ENCODE measurements at places on chromosomes 5 and 9. TPM values are rescaled to one million over a fixed set of nuclear protein-coding genes. Genes with fewer than 3 reads are reported as not detected.

- DNase-seq, result no peak
These were observed 68.1 kb downstream of the MAMDC2 start for GRCh38 chr9:70111641-70112236.

DNA sequence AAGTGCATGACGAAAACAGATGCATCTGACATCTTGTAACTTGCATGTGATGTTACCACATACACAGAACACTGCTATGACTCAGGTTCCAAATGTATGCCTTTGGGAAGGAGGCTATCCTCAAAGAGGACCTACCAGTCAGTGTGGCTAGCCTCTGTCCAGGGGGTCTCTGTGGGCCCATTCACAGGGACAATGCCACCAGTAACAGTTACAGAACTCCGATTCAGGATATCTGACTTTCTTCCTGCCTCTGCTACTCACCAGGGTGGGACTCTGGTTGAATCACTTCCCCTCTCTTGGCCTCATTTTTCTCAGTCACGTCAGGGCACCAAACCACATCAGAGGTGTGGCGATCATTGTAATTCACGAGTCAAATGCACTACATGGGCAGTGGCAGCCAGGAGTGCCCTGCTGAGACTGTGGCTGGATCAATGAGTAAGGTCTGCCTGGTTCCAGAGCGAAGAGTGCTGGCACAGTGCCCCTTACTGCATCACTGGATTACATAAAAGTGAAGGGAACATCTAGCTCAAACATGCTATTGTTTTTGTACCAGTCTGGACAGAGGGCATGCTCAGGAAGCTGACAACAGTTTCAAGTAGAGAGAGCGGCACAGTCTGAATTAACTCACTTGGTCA lies 13.2 kb downstream of the ATOX1 start:
- peak; percentile 62 for DNase-seq

- DNase-seq, result no peak
These were observed 182.5 kb downstream of the MED10 start for GRCh38 chr5:6195711-6196358.

DNA sequence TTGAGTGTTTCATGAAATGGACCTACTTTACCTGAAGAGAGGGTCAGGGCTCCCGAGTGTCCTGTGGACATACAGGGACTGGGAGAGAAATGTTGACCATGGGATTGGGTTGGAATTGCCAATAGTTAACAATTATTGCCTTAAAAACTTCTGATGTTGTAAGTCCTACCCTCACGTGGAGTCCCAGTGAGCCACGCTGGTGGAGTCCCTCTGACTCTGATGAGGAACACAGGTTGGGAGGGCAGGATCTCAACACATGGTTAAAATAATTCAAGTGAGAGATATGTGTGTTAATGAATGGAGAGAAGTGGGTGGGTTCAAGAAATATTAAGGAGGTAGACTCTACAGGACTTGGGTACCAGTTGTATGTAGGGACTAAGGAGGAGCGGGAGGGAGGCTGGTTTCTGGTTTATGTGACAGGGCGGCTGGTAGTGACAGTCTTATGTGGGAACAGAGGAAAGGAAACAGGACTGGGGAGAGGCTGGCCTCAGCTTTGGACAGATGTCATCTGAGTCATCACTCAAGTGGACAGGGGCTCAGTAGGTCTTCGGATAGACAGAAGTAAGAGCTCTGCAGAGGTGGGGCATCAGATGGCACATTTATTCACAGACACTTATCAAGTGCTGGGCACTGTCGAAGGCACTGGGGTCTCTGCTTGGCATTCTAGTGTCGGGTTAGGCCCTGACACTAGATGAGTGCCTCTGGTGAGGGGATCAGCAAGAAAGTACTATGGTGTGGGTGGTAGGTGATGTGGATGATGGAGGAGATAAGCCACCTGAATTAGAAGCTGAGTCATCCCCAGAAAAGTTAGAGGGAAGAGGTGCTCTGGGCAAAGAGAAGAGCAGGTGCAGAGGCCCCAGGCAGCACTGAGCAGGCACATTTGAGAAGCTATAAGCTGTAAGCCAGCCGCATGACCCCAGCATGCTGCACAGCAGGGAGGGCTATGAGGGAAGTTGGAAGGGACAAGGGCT lies 27.2 kb downstream of the MAML1 start:
- peak; percentile 74 for DNase-seq

- no peak for DNase-seq
These were observed 364.3 kb upstream of the ADAMTSL1 start for GRCh38 chr9:18109675-18110074.

DNA sequence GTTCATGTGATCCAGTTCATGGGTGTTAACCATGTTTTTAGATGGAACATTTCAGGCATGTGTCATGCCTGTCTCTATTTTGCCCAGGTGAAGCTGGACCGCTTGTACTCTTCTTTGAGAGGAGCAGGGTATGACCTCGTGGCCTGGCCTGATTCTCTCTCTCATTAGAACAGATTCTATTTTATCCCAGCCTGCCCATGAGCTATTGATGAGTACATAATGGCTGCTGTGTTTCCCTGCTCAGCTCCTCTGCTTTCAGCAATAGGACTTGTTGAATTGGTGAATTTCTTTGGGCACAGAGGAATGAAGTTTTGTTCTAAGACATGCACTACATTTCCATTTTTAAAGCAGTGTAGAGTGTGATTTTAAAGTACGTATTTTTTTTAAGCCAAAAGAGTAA lies 86.2 kb downstream of the HACD4 start:
- DNase-seq, result peak; percentile 8

DNA sequence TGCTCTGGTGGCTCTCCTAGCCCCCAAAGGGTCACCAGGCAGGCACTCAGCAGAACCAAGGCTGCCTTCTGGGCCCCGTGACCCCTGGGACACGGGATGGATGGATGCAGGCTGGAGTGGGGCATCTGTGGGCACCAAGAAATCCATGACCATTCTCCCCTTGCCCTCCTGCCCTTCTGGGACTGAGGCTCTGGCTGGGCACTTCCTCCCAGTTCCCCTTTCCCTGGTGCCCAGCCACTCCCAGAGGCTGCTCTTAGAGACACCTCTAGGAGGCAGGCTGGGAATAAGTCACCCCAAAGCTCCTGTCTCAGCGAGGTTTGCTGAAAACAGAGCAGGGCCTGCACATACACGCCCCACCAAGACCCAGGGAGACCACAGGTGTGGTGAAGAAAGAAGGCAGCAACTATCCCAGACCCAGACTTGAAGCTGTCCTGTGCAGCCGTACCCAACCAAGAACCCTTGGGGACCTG lies 943 bp downstream of the STING1 start:
- peak; percentile 53 for DNase-seq

The SOWAHA gene
- total RNA-seq, result 0.11 TPM

The DAPK1 gene
- 56.2 TPM for total RNA-seq

GRCh38 chr9:89647366-89648128 lies 42.7 kb downstream of the GADD45G start:
- no peak for DNase-seq

The PAEP gene
- not detected for total RNA-seq

- DNase-seq, result peak; percentile 63
These were observed 23.1 kb downstream of the TRIM7 start for GRCh38 chr5:181181650-181182565.

DNA sequence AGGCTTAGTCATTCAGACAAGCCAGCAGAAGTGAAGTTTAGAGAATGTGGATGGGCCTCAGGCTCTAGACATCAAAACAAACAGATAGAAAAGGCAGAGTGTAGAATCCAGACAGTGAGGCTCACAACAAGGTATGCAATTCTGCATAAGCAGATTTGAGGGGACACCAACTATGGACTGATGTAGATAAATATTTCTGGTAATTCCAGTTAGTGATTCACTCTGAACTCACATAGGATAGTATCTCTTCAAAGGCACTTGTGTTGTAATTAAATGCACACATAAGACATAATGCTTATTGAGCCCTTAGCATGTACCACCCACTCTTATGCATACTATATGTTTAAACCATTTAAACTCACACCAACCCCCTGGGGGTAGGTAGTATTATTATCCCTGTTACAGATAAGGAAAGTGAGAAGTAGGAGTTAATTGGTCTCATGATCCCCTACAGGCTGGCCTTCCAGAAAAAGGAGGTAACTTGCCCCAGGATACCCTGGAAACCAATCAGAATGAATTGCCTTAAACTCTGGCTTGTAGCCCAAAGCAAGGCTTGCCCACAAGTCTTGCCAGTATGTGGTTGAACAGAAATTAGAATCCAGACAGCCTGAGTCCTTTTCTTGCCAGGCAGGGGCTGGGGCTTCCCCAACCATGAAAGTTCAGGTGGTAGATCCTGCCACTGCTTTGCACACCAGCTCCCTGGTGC lies 39.5 kb upstream of the HSPB3 start:
- peak; percentile 32 for DNase-seq

- peak; percentile 97 for DNase-seq
These were observed 111.8 kb downstream of the ACTL7B start for GRCh38 chr9:108743901-108744371.

DNA sequence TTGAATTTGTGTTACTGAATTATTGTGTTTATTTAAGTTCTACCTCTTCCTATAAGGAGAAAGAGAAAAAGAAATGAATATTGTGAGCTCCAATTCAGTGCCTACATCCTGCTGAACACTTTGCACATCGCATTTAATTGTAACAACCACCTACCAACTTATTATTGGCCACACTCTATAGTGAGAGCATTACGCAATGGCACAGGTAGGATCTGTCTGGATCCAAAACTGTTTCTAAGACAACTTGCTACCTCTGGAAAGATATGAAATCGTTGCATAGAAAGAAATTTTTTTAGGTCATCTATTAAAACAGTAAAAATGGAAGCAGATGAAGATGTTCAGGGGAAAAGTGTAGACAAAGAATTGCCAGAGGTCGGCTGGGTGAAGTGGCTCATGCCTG lies 227.2 kb upstream of the SNX2 start:
- no peak for DNase-seq

The INSL4 gene
- not detected for total RNA-seq

DNA sequence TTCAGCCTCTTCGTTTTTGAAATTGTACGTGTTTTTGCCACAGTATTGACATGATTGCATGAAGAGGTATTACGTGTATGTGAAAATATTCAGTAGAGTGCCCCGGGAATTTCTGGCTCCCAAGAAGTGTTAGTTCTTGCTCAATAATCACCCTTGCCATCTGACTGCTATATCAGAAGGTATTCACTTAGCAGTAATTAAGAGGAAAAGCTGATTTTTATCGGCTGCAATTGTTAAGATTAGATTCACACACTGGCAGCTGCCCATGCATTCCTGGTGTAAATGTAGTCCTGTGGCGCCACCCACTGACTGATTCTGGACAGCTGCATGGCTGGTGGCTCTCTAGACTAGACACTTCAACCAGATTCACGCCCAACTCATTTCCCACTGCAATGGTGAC lies 440.1 kb upstream of the ADAMTS16 start:
- DNase-seq, result peak; percentile 33

- DNase-seq, result no peak
These were observed 830.9 kb upstream of the WWC1 start for GRCh38 chr5:167460449-167461020.

The PDZD2 gene
- not detected for total RNA-seq

DNA sequence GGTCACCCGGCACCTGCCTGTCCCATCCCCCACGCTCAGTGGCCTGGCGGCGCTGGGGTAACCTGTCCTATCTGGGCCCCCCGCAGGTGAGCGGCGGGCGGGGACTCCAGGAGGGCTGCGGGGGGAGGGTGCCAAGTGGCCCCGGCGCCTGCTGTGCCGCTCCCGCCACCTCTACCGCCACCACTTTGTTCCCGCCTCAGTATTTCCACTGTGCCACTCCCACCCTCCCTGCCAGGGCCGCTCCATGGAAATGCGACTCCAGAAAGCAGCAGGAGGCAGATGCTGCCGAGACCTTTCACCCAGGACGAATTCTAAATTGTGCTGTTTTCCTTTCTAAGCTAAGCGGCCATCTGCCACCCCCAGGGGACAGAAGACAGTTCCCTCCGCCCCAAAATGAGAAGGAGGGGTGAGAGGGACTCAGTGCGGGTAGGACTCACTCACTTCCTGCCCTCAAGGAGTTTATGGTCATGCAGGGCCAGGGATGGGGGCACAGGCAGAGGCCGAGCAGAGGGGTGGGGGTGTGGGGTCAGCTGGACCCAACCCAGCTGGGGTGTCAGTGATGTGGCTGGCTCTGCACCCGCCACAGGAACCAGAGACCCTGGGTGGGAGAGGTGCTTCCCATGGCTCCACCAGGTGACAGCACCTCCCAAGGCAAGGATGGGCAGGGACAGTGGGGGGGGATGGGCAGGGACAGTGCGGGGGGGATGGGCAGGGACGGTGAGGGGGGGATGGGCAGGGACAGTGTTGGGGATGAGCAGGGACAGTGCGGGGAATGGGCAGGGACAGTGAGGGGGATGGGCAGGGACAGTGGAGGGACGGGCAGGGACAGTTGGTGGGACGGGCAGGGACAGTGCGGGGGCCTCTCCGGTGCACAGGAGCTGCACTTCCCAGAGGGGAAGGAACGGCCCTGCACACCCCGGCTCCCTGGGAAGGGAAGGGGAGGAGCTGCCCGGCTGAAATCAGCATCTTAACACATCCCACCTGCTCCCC lies 17.8 kb downstream of the NOTCH1 start:
- peak; percentile 32 for DNase-seq

- DNase-seq, result peak; percentile 97
These were observed 10.7 kb downstream of the GSN start for GRCh38 chr9:121278477-121279261.

DNA sequence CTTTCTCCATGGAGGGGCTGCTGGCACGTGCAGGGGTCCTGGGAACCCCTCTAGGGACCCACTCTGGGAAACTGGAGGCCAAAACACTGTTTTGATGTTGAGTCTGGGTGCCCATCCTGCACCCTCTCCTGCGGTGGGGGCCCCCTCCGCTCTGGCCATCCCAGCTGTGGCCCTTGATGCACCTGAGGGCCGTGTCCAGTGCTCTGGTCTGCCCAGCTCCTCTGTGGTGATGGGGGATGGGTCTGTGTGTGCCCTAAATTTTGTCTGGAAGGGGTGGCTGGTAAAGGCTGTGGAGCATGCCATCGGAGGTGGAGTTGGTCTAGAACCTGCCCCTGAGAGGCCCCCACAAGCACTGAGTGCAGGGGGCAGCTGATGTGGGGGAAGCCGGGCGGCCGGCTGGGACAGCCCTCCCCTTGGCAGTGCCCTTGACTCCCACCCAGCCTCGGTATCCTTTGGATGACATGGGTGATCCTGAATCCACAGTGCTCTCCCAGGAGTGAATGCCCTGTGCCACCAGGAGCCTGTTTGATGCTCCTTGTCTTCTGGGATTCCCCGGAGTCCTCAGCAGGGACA lies 26.3 kb downstream of the AHRR start:
- no peak for DNase-seq

DNA sequence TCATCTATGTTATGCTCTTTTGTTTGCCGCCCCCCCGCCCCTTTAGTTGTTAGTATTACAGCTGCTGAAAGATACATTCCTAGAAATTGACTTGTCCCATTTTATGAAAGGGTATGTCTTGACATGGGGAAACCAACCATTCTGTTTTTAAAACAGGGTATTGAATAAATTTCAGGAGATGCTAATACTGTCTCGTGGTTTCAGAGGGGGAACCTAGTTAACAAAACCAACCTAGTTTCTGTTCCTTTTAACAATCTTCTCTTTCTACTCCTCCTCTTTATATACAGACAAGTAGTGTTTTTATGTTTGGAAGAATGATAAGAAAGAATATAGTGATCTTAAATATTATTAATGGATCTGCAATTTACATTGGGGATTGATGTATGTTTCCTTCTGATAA lies 3.5 kb downstream of the PIP5K1B start:
- no peak for DNase-seq

The LSM11 gene
- total RNA-seq, result 5.7 TPM

- DNase-seq, result no peak
These were observed 49.1 kb downstream of the ARHGAP26 start for GRCh38 chr5:142819292-142819691.

Data from myocyte (in vitro differentiated cells).